ENCODE measurements at places on chromosomes 12 and 14.

GRCh38 chr12:16006752-16007151, 95.6 kb downstream of the DERA start:
- DNase-seq = no peak

- DNase-seq = no peak
Observed at GRCh38 chr12:55663391-55663790, 26.7 kb downstream of the OR10P1 start.

- DNase-seq = no peak
Observed at GRCh38 chr14:30883508-30884294, 9.3 kb downstream of the COCH start.

- DNase-seq = no peak
Observed at GRCh38 chr12:104669089-104669721, 212.5 kb downstream of the CHST11 start.

DNA sequence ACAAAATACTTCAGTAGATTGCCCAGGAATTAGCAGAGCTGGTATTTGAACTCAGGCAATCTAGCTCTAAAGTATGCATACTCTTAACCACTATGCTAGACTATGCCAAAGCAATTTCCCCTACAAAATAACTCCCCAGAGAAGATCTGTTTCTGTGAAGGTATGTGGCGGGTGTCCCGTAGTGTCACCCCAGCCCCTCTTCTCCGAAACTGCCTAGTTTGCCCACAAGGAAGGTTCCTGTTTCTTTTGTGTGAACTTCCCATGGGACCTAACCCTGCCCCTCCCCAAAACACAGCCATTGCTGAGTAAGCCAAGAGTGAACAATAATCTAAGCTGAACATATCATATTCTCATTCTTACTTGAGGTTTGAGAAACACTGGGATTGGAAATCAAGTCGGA, 15.5 kb upstream of the RAP1B start:
- no peak for DNase-seq

All from CD4-positive, alpha-beta T cell treated with Interleukin-17A for 1 hour (primary cell).